ENCODE measurements at places on chromosomes 1 and 21. TPM values are rescaled to one million over a fixed set of nuclear protein-coding genes. Genes with fewer than 3 reads are reported as not detected.
A peak's percentile ranks its signal among the peaks of the same experiment; 100 is the strongest.

HES4 gene
- total RNA-seq: 34.0 TPM

KCNK2 gene
- 0.08 TPM for total RNA-seq

HES3 gene
- not detected for total RNA-seq

SRRM1 gene
- 60.8 TPM for total RNA-seq

RPAP2 gene
- 25.3 TPM for total RNA-seq

TAS1R3 gene
- 0.93 TPM for total RNA-seq

DNA sequence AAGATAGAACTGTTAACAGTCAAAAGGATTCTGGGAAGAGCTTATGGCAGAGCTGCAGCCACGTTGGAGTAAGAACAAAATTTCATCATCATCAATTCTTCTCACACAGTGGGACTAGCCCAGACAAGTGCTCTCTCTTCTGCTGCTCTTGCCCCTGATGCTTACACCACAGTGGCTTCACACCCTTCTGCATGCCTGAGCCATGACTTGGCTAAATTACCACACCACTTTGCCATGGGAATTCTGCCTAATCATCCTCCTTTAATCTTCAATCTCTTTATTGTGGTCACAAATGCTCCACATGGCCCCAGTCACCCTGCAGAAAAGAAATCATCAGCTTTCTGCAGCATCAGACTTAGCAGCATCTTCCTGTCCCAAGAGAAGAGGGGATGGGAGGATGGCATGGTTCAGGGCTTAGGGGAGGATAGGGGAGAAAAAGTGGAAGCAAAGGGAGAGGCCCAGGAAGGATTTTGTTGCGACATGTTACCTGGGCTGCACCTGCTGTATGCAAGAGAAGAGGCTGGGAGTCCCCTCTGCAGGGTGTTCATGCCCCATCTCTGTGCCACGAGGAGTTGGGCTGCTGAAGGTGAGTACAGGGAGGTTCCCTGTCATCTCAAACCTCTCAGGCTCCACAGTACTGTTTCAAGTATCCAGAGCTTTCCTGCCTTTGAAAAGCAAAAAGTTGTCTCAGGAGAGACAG lies 9.0 kb upstream of the RPTN start:
- DNase-seq: no peak

PLD5 gene
- total RNA-seq: 0.11 TPM

GRCh38 chr1:198328458-198329032 lies 171.7 kb downstream of the NEK7 start:
- DNase-seq: no peak

ILDR2 gene
- total RNA-seq: 3.6 TPM

SYT6 gene
- total RNA-seq: not detected

- no peak for DNase-seq
Measured at GRCh38 chr21:23876925-23877558, 1730.2 kb downstream of the MRPL39 start.

C1orf210 gene
- not detected for total RNA-seq

TNFAIP8L2 gene
- 0.88 TPM for total RNA-seq

GADD45A gene
- total RNA-seq: 65.0 TPM

GRCh38 chr1:185733818-185734735 lies at the start of gene HMCN1:
Gene HMCN1 (plus strand): TSS chr1:185734391. CDS start chr1:185734780, 389 bp downstream.
- DNase-seq: peak; percentile 80

IKBKE gene
- total RNA-seq: 0.80 TPM

- no peak for DNase-seq
Measured at GRCh38 chr1:234512451-234512861, 33.5 kb upstream of the TARBP1 start.

GRCh38 chr1:245544236-245544635 lies 389.5 kb downstream of the KIF26B start:
- no peak for DNase-seq

- no peak for DNase-seq
Measured at GRCh38 chr1:38246955-38247952, 200.7 kb upstream of the POU3F1 start.

GRCh38 chr1:25030674-25031589 lies 100.9 kb upstream of the RUNX3 start:
- DNase-seq: no peak

ZYG11A gene
- not detected for total RNA-seq

VWA5B1 gene
- total RNA-seq: 0.16 TPM

TXLNA gene
- 17.2 TPM for total RNA-seq

- no peak for DNase-seq
Measured at GRCh38 chr1:7672864-7673263, 98.2 kb upstream of the VAMP3 start.

CDA gene
- total RNA-seq: 2.0 TPM

ZNF683 gene
- total RNA-seq: not detected

DNA sequence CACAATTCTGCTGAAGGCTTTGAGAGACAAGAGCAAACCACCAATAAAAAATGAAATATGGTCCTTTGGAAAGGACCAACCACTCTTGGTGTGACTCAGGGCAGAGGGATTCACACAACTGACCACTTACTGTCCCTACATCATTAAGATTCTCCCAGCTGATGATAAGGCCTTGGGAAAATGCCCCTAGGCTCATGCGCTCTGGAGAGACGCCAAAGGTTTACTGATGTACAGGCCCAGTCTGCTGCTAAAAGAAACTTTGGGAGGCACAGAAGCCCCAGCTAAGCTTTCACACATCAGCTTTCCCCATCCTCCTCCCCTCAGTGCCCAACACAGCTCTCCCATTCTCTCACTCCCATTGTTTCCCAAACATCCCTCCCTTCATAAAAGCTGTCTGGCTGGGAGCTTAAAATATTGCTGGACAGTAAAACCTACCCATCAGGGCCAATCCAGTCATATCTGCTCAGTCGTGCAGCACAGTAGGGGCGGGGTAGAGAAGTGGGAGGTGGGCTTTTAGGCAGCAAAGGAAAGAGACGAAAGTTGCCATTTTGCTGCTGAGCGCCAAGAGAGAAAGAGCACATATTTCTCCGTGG lies at the start of gene GJA8:
TSS of gene GJA8 (plus strand) at position 543 of the 593 bp plus-strand sequence. CDS start 5,161 bp downstream, outside the sequence.
- DNase-seq: no peak

GRCh38 chr1:209621286-209621685 lies 30.9 kb downstream of the LAMB3 start:
- DNase-seq: no peak

DNA sequence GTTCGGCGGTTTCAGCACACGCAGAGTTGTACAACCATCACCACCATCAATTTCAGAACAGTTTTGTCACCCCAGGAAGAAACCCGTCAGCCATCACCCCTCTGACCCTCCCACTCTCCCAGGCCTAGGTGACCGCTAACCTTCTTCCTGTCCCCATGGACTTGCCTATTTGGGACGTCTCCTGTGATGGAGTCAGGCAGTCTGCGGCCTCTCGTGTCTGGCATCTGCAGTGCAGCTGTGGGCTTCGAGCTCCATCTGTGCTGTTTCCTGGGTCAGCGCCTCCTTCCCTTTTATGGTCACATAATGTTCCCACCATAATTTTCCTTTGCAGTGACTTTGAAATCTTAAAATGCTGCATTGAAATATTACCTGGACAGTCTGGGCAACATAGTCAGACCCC lies 24.4 kb downstream of the SLC45A1 start:
- DNase-seq: no peak

SLC9C2 gene
- total RNA-seq: not detected

BMP8B gene
- total RNA-seq: 0.33 TPM

AQP10 gene
- 0.16 TPM for total RNA-seq

DNA sequence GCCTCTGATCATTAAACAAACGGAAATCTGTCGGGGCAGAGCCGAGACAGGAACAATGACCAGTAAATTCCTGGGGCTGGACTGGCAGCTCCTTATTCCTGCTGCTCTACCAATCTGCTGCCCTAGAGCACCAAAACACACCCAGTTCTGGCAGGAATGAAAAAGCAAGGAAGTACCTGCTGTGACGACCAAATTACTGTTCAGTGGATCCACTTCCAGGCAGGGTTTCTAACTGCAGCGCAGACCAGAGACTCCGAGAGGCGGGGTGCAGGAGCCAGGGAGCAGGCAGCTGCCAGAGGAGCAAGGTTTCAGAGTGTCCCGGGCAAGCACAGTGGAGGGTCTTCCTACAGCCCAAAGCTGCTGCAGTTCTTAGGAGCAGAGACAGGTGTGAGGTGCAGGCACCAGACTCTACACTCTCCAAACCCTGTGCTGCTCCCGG lies 32.4 kb downstream of the KANK4 start:
- no peak for DNase-seq

MSH4 gene
- 0.25 TPM for total RNA-seq

GRCh38 chr1:63611231-63611630 lies 18.0 kb downstream of the PGM1 start:
- no peak for DNase-seq

ACKR1 gene
- 10.9 TPM for total RNA-seq

DNA sequence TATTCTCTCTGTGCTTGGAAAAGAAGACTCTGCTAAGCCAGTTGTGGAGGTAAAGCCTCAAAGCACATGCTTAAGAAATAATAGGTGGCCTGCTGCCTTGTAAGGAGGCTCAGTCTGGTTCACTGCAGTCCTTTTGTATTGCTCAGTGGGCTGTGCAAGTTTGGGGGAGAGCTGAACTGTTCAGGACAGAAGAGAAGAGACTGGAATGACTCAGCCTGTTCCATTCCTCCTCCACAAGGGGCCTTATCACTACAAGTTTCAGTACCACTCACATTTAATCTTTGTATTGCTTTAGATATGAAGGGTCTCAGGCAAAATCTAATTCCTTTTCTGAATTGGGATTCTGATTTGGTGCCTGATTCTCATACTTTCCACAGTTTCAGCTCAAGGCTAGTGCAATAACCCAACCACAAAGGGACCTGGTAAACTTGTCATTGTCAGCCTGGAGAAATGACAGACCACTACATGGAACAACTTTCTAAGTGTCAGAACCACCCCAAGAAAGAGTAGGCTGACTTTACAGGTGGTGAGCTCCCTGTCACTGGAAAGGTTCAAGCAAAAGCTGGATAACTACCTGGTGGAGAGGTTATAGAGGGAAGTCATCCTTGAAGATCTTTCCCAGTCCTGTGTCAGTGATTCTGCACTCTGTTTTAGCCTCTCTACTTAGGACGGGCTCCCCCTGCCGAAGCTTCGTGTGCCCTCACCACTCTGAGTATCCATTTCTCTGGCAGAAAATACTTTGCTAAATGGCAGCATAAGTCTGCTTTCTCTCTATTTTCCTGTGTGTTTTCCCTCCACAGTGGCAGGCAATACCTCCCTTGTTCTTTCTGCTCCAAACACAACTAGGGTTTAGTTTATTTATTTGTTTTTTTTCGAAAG lies 162.9 kb upstream of the GJB5 start:
- no peak for DNase-seq

DNA sequence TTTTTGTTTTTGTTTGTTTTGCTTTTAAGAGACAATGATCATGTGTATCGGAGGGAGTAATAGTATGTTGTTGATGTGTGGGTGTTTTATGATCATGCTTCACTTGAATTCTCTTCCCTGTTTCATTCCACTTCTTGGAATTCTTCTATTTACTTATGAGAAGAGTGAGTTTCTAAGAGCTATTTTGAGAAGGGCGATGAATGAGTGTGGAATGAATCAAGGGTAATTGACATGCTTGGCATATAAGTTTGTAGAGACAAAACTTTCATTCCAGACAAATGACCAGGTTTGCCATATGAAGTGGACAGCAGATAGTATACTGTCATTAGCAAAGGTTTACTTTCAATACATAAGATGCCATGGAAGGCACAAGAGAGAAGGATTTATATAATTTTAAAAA lies 42.3 kb upstream of the PDC start:
- no peak for DNase-seq

FBXO2 gene
- total RNA-seq: 1.9 TPM

SPRR5 gene
- total RNA-seq: not detected

DNA sequence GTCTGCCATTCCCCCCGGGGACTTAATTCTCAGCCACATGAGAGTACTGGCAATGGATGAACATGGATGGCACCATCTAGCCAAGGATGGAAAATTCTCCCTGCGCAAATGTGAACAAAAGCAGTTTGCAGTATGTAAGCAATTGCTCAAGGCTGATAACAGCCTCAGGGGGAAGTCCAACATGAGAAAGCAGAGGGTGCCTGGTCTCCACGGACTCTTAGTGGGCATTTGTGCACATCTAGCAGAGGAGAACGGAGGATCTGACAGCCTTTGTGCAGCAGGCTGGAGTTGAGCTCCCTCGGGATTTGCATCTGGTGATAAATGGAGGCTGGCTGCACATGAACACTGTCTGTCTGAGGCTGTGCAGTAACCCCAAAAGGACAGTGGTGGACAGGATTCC lies 13.9 kb upstream of the OLIG1 start:
- DNase-seq: no peak

DNA sequence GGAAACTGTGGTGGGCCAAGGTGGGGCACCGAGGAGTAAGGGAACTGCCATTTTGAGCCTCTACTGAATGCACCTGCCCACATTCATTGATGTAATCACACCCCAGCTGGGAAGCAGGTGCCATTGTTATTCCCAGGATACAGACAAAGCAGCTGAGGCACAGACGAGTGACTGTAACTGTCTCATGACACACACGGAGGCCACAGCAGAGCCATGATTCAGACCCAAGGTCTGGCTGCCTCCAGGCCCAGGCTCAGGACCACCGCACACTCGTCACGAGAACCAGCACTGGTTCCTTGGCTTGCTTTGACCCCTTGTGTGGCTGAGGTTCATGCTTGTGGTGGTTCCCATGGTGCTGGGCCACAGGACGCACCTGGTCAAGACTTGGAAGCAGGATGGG lies 45.6 kb upstream of the CLIC4 start:
- DNase-seq: no peak

CACHD1 gene
- 2.7 TPM for total RNA-seq

ITPKB gene
- total RNA-seq: 15.7 TPM

GRCh38 chr1:64844609-64845008 lies 99.7 kb downstream of the RAVER2 start:
- DNase-seq: no peak

SERPINC1 gene
- not detected for total RNA-seq

NTNG1 gene
- 0.30 TPM for total RNA-seq

DNA sequence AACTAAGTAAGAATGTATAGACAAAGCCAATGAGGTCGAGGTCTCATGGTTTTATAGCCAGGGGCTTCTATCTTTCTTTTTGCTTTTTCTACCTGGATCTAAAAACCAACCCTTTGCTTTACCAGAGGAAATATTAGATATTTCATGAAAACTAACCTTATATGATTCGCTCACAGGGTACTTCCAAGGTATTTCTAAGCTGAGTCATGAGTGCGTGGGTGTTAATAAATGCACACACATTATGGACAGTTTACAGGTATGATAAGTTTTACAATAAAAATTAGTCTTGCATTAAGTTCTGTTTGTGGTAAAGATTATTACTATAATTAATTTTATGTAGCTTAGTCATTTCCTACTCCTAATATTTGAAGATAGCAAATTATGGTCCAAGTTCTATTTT lies 217.2 kb downstream of the CHRM3 start:
- DNase-seq: no peak

DNA sequence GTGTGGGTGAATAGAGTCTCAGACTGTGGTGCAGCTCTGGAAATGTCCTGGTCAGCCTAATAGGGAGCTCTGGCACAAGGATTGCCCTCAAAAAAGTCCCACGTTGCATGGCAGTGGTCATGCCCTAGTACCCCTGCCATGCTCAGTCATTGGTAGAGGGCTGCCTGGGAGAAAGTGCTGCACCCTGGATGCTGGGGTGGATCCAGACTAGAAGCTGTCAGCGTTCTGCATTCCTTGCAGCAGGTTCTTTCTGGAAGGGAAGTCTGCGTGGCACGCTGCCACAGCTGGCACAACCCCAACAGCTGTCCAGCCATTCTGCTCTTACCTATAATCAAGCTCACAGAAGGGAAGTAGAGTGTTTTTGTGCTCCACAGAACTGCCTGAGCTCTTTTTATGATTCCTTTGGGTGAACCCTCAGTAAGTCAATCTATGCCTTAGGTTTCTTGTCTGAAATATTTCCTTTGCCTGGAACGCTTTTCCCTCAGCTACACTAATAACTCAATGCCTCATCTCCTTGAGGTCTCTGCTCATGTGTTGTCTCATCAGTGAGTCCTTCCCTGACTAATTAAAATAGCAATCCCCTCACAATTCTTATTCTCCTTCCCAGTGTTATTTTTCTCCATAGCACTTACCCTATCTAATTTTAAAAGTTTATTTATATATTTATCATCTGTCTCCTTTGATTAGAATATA lies 61.5 kb upstream of the JAK1 start:
- DNase-seq: peak; percentile 75
